Stimulated activated CD4-positive, alpha-beta T cell treated with anti-CD3 and anti-CD28 coated beads, Interleukin-15, amount 100 ng/mL, for 48 hours (primary cell): ENCODE measurements at places on chromosomes 1 and 21.

GRCh38 chr1:235495551-235495950 lies 8.7 kb downstream of the B3GALNT2 start:
- DNase-seq: no peak

DNA sequence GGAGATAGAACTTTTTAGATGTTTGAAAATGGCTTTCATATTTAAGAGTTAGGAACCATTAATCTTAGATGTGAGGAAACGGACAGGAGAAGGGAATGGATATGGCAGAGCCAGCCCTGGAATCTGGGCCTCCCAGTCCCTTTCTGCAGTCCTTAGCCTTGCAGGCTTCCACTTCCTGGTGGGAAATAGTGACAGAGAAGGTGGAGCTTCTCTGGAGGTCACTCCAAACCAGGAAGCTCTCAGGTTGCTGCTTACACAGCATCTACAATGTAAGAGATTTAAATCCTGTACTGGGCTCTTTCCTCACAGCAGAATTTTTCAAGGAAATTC lies 2.5 kb downstream of the S100A11 start:
- DNase-seq: no peak

GRCh38 chr1:36089393-36090121 lies 865 bp downstream of the ADPRS start:
- no peak for DNase-seq

DNA sequence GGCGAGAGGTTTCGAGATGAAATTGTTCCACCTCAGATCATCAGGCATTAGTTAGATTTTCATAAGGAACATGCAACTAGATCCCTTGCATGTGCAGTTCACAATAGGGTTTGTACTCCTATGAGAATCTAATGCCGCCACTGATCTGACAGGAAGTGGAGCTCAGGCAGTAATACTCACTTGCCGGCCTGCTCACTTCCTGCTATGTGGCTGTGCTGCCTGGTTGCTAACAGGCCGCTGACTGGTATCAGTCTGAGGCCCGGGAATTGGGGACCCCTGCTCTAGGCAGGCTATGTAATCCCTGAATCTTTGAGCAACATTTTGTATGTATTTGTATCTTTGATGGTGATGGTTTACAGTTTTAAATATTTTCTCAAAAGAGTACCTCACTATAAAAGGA lies 32.5 kb downstream of the XKR8 start:
- DNase-seq: peak; percentile 18

DNA sequence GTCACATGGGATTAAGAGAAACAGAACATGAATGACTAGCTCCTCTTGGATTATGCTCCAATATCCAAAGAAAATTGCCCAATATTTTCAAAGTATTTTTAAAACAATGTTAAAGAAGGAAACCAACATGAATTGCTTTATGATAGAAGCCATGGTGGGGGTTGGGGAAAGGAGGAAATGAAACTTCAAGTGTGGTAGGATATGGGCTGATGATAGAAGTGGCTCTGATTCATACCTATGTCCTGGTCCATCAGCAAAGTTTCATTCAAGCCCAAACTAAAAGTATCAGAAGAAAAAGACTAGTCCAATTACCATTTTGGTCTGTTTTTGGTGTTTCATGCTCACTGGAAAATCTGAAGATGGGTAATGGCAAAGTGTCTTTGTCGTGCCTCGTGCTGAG lies 104.2 kb upstream of the PROX1 start:
- no peak for DNase-seq

DNA sequence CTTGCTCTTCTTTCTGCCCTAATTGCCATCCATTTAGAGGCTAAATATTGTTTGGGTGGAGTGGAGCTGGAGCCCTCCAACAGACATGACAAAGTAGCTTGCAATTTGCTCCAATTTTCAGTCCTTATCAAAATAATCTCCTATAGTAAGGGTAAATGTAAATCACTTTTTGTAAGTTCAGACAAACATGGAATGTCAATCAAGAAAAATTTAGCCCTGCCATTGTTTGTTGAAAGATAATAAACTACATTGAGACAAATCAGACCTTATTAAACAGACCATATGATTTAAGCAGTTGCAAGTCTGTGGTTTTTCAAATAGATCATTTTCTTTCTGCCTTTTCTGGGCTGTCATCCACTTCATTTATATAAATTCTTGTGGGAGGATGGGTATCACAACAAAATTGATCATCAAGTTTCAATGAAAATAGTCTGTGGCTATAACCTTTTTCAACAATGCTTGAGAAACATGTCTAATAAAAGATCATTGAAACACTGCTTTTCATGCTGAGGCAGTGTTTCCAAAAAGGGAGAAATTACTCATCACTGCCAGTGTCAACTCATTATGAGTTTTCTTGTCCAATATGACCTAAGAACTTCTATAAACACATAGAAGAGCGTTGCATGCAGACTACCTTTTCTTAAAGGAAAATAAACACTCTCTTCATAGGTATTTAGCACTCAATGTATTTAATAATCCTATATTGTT lies 1152.0 kb upstream of the B3GALT2 start:
- peak; percentile 19 for DNase-seq

DNA sequence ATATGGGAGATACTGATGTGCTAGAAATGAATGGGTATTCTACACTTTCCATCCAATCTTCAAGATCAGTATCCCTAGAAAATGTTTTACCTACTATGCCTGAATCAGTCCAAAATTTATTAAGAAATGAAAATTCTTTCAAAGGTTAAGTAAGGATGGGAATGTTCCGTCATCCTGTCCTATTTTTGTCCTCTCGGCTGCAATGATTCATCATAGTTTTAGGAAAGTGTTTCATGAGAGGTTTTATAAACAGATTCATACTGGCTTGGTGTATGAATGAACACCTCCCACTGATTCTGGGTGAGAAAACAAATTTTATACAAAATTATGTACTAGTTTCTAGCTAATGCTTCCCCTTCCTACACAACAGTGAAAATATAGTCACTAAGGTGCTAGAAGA lies 504.6 kb upstream of the NR5A2 start:
- no peak for DNase-seq

DNA sequence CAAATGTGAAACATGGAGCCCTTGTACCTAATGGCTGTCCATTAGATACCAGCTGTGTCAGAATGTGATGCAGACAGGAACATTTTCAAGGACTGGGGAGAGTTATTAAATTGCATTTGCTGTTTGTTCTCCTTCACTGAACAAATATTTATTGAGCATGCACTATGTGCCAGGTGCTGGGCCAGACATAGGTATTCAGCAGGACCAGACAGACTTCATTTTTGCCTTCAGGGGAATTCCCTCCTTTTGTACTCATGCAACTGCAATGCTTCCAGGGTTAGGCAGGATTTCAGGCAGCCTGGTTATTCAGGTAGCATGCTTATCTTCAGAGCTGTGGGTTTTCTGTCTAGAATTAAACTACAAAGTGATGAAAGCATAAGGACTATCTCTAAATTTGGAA lies 64.2 kb upstream of the SMYD2 start:
- DNase-seq: no peak

GRCh38 chr1:246032984-246033383 lies 474.1 kb downstream of the SMYD3 start:
- DNase-seq: no peak

GRCh38 chr1:203638103-203638475 lies 11.5 kb downstream of the ATP2B4 start:
- no peak for DNase-seq

DNA sequence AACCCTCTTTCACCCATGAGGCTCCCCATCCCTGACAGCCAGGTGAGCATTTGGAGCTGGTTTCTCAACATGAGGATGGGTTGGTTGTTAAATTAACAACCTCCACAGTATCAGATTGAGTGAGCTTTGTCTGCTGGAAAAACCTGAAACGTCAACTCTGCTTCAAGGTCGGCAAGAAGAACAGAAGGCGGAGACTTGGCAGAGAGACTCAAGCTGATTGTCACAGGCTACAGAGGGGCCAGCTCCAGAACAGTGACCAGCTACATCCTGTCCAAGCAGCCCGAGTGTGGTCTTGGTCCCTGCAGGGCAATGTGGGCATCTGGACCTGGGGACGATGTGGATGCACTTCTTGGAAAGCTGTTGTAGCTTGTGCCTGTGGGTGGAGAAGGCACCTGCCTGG lies 36.6 kb upstream of the TMEM51 start:
- no peak for DNase-seq

DNA sequence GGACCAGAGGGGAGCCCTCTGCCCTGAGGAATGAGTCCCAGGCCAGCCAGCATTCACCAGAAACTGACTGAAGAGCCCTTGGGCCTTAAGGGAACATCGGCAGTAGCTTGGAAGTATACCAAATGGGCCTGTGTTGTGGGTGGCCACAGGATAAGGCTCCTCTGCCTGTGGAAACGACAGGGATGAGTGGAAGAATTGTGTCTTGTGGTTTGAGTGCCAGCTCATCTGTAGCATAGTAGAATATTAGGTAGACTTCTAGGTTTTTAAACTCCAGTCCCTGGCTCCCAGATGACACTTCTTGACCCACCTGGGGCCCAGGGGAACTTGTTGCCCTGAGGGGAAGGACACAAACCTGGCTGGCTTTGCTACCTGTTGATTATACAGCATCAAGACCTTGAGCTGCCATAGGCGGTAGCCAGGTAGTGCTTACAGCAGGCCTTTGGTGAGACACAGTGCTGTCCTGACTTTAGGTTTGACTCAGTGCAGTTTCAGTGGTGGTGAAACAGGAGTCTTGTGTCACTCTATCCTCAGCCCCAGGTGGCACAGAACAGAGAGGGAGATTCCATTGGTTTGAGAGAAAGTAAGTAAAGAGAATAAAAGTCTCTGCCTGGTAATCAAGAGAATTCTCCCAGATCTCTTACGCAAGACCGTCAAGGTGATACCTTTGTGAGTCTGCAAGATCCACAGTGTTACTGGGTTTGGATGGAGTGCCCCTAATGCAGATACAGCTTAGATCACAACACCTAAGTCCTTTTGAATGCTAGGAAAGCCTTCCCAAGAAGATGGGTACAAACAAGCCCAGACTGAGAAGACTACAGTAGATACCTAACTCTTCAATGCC lies 50.2 kb downstream of the RABGAP1L start:
- no peak for DNase-seq

DNA sequence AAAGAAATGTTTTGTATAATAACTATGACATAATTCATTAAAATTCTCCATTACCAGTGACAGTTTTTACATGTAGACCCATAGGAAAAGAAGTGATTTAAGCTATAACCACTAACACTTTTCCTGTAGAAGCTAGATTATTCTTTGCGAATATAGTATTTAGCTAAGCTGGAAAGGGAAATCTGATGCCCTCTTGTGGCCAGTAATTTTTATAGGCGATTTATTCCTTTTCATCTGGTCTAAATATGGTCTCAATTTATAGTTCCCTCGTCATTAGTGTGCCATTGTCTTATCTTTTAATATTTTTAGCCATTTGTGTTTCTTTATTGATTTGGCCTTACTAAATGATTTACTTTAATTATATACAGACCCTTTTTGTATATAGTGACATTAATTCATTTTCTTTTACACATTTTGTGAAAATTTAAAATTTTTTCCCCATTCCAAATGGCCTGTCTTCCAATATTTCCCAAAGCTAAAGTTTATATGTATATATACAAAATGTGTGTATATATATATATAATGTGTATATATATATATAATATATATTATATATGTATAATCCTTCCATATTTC lies 26.7 kb downstream of the BTG3 start:
- DNase-seq: no peak

GRCh38 chr1:117556976-117557375 lies 48.9 kb upstream of the TENT5C start:
- no peak for DNase-seq

- no peak for DNase-seq
Observed at GRCh38 chr1:239126884-239127283, 259.5 kb upstream of the CHRM3 start.

- no peak for DNase-seq
Observed at GRCh38 chr1:184990204-184990603, 15.9 kb upstream of the NIBAN1 start.
